HCT116 (cell line): ENCODE measurements at places on chromosomes 11 and 22. TPM values are rescaled to one million over a fixed set of nuclear protein-coding genes. Genes with fewer than 3 reads are reported as not detected.
A peak's percentile ranks its signal among the peaks of the same experiment; 100 is the strongest.

Gene MS4A6E
- total RNA-seq = not detected

Gene SOX10
- not detected for total RNA-seq

Gene ARHGAP8
- total RNA-seq = 67.5 TPM

Gene PTPRJ
- 19.1 TPM for total RNA-seq

Gene C1QTNF4
- total RNA-seq = 0.34 TPM

DNA sequence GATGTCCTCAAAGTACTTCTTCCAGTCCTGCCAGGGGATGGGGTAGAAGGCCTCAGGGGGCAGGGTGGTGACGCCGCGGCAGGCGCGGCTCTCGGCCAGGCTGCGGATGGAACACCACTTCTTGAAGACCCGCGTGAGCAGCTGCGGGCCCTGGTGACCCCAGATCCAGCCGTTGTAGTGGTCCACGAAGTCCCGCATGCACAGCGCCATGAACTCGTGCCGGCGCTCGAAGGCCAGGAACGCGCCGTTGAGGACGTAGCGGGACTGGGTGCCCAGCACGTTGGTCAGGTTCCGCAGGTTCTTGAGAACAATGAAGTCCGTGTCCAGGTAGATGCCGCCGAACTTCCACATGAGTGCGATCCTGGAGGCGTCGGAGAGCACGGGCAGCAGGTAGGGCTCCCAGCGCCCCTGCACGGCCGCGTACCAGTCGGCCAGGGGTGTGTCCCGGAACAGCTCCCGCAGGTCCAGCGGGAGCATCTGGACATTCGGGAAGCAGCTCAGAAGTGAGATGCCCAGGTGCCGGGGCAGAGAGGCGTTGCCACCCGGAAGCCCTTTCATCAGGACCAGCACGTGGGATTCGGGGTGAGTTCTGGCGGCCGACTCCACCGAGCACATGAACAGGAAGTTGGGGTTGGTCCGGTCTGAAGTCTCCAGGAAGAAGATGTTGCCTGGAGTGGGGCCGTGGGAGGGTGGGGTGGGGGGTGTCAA, 27.5 kb downstream of the A4GALT start:
- DNase-seq = no peak

GRCh38 chr22:37141476-37141875, 8.2 kb downstream of the IL2RB start:
- DNase-seq = no peak

GRCh38 chr11:130555251-130555841, 106.9 kb downstream of the ADAMTS15 start:
- DNase-seq = no peak

DNA sequence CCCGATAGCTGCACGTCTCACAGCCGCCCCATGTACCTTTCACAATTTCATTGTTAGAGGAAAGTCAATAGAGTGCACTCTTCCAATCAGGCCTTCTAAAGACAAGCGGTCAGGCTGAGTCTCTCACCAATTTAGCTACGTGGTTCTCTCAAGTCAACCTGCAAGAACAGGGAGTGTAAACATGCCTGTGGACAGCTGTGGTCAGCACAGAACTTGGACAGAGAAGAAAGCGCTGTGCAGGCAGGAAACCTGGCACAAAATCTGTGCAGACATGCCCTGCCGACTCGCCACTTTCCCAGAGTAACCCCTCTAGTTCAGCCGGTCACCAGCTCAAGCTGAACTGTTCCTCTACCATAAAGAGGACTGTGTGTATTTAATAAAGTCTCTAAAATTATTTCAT, 39.5 kb downstream of the CHKA start:
- no peak for DNase-seq

- no peak for DNase-seq
These were observed 78.7 kb upstream of the SUSD2 start for GRCh38 chr22:24102366-24103200.

DNA sequence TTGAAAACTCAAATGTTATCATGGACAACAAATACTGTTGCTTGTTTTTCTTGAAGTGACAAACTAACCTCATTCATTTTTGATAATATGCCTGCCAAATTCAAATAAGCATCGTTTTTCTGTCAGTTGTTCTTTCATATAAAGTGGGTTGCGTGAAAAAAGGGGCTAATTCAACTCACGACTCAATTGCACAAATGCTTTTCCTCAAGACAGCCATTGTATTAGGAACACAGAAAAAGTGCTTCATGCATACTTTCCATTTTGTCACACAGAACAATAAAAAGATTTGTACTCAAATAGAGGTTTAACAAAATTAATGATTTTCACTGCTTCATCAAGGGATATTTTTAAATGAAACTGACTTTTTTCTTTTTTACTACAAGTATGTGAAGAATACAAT, 94.6 kb upstream of the ALKBH3 start:
- no peak for DNase-seq

GRCh38 chr11:86209806-86210657, 34.5 kb upstream of the EED start:
- DNase-seq = no peak

GRCh38 chr11:86135319-86135714, 66.4 kb upstream of the PICALM start:
- DNase-seq = no peak

DNA sequence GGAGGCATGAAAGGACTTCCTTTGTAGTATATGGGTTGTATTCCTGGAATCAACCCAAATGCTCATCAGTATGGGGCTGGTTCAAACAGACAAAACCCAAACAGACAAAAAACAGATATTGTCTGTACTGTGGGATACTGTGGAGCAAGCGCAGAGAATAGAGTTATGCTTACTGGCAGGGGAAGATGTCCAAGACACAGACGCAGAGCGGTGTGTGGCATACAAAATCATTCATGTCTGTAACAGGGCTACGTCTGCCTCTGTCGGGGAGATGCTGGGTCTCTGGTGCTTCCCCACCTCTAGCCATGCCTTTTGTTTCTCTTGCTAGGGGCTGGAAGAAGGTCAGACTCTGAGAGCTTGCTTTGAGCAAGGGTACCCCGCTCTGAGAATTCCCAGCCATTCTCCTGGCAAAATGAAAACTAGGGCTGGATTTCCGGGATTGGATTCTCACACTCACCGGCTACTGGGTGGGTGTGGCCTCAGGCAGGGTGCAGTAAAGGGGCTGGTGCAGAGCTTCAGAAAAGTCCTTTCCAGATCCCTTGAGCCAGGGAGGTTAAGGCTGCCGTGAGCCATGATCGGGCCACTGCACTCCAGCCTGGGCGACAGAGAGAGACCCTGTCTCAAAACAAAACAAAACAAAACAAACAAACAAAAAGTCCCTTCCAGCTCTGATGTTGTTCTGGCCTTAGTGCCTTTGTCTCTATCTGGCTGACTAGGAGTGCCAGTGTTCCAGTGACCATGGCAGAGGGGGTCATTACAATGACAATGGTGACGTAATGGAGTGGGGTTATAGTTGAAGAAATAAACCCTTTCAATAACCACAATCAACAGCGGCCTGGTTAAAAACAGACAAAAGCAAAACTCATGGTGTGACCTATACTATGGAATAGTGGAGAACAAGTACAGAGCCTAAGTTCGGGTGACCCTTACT, 2.9 kb upstream of the ABCC8 start:
- peak; percentile 49 for DNase-seq

- DNase-seq = no peak
These were observed 4.0 kb upstream of the L3MBTL2 start for GRCh38 chr22:41201141-41201540.

GRCh38 chr22:31474743-31475142, 14.9 kb downstream of the EIF4ENIF1 start:
- DNase-seq = no peak

GRCh38 chr22:49739138-49739537, 88.5 kb downstream of the BRD1 start:
- DNase-seq = no peak

DNA sequence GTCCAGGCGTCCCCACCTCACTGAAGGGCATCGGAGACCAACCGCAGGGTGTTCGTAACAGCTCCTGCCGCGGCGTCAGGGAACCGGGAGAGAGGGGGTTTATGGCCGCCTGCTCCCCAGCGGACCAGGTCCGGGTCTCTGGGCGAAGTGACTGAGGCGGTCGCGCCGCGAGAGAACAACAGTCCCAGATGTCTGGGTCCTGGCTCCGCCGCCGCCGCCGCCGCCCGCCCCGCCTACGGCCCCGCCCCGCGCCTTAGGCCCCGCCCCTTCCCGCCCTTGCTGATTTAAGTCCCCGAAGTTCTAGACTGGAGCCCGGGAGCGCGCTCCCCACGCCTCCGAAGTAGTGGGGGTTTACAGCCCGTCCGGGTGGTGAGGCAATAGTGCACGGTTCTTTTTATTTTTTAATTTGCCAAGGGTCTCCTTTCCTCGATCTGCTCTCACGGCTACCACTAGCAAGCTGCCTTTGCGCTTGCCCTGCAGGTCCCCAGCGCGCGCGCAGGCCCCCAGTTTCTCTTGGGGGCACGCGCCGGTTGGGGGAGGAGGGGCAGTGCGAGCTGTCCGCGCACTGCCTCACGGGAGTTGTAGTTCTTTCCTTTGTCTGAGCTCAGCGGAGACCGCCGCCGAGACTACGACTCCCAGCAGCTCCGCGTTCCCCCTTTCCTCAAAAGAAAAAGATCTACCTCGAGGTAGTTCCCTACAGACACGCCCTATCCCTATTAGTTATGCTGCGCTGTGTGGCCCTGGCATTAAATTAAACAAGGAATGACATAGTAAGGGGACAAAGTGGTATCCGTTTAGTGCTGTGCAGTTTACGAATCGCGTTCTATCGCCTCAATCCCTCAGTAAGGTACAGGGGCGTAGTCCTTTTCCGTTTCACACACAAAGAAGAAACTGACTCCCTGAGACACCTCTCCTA, at the start of gene PGM2L1:
Gene PGM2L1 (minus strand): TSS at position 190 of the 916 bp plus-strand sequence. CDS start 272 bp downstream, outside the sequence.
- peak; percentile 88 for DNase-seq

GRCh38 chr11:34302046-34302921, 55.5 kb downstream of the ABTB2 start:
- DNase-seq = peak; percentile 57
